Head of caudate nucleus (tissue), 42 donors: ENCODE measurements at places on chromosomes 13 and 19.

- DNase-seq, result no peak
These were observed 44.3 kb upstream of the CEACAM21 start for GRCh38 chr19:41531438-41532311.

GRCh38 chr13:72823724-72824123 lies 41.8 kb downstream of the PIBF1 start:
- no peak for DNase-seq

DNA sequence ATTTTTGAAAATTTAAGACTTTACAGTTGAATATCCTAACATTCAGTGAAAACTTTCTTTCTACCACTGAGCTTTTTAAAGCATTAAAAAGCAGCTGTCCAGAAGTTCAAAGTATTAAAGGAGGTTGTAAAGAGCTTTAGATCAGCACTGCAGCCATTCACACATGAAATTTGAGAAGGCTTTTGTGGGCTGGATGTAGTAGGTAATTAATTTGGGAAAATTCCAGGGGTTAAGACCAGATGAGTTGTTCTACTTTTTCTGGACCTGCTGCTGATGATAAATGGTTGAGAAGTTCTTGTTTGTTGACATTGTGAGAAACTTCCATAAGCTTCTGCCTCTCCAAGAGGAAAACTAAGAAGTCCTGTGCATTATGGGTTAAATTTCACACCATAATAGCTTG lies 1779.6 kb upstream of the PRR20A start:
- no peak for DNase-seq

DNA sequence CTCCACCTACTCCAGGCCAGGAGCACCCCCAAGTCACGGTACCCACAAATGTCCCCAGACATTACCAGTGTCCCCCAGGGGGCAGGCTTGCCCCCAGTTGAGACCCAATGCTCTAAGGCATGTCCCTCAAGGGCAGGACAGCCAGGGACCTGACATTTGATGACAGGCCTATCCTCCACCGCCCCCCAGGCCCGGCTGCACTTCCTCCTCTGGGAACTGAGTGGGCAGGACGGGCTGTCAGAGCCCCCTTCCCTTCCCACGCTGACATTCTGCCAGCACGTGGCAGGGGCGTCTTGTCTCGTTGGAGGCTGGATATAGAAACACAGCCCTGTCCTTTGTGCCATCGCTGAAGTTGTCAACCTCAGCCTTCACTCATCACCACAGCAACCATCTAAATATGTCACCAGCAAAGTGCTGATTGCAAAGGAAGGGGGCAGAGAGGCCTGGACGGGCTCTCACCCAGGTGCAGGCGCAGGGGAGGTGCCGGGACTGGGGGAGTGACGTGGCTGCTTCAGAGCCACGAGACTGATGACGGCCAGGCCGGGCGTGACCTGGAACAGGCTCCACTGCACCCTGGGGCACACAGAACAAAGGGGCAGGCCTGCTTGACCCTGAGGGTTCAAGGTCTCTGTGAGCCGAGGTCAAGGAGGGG lies 38.4 kb downstream of the GNG7 start:
- peak; percentile 90 for DNase-seq

DNA sequence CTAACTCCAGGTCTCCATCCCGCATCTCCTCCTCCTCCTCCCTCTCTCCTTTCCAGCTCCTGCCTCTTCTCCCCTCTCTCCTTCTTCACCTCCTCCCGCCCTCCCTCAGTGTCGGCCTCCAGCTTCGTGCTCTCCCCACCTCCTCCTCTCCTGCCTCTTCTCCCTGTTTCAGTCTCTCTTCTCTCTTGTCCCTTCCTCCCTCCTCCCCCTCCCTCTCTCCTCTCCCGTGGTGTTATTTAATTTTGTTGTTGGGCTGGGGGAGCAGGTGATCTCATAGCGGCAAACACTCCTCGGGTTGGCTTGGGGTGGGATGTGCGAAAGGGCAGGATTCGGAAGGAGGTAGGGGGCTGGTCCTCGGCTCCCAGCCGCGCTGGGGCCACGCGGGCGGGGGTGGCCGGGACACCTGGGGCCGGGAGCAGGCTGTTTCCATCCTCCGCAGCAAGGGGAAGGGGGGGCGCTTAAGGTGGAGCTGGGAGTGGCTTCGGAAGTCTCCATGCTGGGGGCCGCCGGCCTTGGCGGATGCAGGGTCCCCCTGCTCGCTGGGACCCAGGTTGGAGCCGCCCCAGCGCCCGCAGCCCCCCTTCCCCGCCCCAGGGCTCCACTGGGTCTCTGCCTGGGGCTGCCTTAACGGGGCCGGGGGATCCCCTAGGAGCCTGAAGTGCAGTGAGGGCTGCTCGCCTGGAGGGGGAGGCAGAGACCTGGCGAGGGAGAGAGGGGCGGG lies at the start of gene CA11:
TSS of gene CA11 (minus strand) at position 187 of the 721 bp plus-strand sequence. CDS start 555 bp downstream, outside the sequence.
- DNase-seq, result peak; percentile 91

DNA sequence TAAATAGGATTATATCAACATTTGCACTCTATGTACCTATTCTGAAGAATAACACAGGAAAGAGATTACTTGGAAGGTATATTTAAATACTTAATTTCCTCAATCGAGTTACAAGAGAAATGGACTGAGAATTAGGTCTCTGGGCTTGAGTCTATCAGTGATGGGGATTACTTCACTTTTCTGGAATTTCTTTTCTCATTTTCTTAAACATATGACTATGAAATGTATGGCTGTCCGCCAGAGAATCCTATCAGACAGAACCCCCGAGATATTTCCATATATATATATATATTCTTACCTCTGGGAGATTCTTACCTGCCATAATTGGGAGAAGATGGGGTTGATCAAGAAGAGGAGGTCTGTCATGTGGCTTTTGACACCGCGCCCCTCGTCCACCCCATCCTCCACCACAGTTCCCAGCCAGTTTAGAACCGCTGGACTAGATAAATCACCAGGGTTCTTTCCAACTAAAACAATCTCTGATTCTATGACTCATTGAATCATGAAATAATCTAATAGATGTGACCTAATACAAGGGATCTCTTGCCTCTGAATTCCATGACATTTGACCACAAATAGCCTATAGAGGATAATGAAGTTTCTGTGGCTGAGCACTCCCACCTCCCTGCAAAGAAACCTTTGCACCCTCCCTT lies 231.3 kb downstream of the TBC1D4 start:
- no peak for DNase-seq

- DNase-seq, result no peak
These were observed 1.9 kb downstream of the NFKBIB start for GRCh38 chr19:38901683-38902082.

DNA sequence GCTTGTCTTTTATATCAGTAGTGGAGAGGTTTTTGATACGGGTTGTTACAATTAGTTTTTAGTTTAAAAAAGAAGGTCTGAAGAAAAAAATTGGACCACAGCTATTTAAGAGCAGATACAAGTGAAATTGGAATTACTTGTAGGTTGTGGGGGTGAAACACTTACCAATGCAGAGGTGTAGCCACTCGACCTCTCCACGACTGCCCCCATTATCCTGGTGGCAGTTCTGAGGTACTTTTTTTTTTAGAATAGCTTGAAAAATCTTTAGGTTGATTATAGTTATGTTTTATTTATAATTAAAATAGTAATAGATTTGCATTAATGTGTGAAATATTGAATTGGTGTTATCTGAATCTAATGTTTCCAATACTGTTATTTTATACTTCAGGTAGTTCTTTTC lies 60.7 kb downstream of the PAN3 start:
- no peak for DNase-seq

DNA sequence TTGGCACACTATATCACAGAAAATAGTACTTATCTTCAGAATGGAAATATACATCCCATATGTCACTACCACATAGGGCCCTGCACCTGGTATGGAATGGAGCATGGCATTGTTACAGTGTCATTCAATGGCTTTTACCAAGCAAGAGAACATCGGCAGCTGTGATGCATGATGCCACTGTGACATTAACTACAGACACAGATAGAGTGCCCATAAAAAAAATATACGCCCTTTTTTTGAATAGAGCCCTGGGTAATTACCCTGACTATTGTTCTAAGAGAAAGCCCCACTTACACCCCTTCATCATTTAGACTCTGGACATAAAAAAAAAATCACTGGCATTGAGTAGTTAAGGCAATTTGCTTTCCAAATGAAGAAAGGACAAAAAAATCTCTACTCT lies 320.3 kb downstream of the DNAJC15 start:
- DNase-seq, result no peak

DNA sequence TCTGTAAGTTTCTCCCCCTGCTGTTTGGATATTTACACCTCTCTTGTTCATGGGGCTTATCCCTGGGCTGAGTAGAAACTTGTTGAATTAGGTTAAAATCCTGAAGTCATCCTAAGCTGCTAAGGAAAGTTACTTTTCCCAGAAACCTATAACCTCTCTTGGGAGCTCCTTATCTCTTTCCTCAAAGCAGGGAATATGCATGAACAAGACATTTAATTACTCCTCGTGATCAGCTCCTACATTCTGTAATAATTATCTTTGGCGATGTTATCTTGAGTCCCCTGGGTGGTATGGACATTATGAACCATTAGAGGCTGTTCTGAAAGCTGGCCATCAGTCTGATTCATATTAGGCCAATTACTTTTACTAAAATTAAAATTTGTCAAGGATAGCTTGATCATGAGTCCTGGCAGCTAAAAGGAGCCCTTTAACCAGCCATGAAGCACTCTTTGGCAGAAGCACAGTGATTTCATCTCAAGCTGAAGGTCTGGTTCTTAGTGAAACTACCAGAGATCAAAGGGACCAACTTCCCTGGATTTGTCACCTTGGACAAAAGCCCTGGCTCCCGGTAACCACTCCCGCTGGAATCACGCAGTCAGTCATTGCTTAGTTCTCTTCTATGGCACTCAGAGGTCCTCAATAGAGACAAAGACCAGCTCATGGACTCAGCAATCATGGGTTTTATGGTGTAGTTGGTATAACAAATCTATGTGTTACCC lies 811.8 kb downstream of the UQCRFS1 start:
- DNase-seq, result no peak

GRCh38 chr19:9078651-9079050 lies 8.2 kb upstream of the OR1M1 start:
- no peak for DNase-seq

DNA sequence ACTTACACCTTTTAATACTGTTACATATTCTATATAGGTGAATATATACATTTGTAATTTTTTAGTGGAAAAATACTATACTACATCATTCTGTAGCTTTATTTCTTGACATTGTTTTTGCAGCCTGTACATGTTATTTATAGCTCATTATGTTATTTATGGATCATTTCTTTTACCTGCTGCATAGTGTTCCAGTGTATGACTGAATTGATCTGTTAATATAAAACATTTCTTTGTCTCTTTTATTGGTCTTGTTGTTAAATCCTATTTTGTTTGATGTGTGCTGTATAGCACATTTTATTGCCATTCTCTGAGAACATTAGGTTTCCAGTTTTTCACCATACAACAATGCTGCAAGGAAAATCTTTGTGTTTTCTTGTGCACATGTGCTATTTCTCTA lies 2.4 kb downstream of the SETDB2 start:
- DNase-seq, result no peak

- DNase-seq, result no peak
These were observed 4.7 kb downstream of the CNOT3 start for GRCh38 chr19:54142166-54142780.

- DNase-seq, result no peak
These were observed 20.4 kb downstream of the POLRMT start for GRCh38 chr19:612941-613340.

- DNase-seq, result no peak
These were observed 272.6 kb downstream of the EFNB2 start for GRCh38 chr13:106262886-106263285.

DNA sequence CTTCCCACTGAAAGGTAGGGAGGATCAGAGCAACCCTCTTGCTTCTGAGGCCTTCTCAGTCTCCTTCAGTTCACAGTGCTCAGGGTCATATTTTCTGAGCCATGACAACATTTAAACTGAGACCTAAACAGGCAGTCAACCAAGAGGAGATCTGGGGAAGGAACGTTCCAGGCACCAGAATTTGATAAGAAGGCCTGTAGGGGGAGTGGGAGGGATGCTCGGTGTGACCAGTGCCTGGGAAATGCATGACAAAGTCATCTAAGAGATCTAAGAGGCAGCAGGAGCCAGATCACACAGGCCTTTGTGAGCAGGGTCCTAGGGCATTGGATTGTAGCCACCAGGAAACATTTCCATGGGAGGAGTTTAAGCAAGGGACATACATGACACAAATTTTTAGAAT lies 71.6 kb downstream of the SHISA2 start:
- no peak for DNase-seq

GRCh38 chr19:10566658-10567410 lies 1.0 kb upstream of the KRI1 start:
- no peak for DNase-seq

GRCh38 chr13:46385946-46386345 lies 1.1 kb downstream of the RUBCNL start:
- DNase-seq, result no peak

GRCh38 chr13:45385320-45385719 lies 32.9 kb downstream of the SLC25A30 start:
- no peak for DNase-seq

GRCh38 chr13:88456151-88456550 lies 785.0 kb downstream of the SLITRK5 start:
- DNase-seq, result no peak

GRCh38 chr13:104875038-104875754 lies 1660.3 kb downstream of the EFNB2 start:
- DNase-seq, result no peak

GRCh38 chr13:48741377-48741776 lies 87.6 kb downstream of the CYSLTR2 start:
- DNase-seq, result no peak

- DNase-seq, result no peak
These were observed 6.0 kb upstream of the NEK3 start for GRCh38 chr13:52165411-52165810.
